ENCODE measurements at places on chromosomes 1 and 21.

GRCh38 chr1:115127539-115127938 is 38.2 kb upstream of the TSPAN2 start:
- no peak for DNase-seq

DNA sequence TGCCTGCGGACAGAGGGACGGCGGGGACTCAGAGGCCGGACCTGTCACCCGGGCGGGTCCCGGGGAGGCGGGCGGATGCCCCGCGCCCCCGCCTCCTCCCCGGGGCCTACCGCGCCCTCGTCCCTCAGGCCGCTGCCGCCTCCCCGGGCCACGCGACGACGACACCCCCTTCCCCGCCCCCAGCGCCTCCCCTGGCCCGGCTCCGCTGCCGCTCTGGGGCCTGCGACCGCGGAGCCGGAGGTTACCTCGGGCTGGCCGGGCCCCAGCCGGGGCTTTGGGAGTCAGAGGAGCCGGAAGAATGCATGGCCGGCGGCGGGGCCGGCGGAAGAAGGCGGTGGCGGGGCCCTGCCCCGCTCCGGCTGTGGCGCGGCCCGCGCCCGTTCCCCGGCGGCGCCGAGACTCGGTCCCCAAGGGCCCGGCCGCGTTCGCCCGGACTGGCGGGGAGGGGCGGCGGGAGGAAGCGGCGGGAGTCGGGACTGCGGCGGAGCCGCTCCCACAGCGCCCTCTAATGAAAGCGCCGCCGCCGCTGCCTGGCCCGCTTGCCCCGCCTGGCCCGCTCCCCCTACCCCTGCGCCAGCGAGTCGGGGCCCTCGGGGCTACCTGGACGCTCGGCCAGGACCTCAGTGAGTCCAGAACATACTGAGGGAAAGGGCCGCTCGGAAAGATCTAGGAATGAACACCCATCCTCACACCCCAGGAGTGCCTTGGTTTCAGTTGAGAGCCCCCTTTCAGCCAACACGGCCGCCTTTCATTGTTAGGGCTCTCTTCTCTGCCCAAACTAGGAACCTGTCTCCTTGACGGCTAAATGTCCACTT is at the start of gene LPGAT1:
Gene LPGAT1, minus strand, starts transcription at position 436 of the 815 bp plus-strand sequence. CDS start 1,467 bp downstream, outside the sequence.
- DNase-seq: peak; percentile 70

DNA sequence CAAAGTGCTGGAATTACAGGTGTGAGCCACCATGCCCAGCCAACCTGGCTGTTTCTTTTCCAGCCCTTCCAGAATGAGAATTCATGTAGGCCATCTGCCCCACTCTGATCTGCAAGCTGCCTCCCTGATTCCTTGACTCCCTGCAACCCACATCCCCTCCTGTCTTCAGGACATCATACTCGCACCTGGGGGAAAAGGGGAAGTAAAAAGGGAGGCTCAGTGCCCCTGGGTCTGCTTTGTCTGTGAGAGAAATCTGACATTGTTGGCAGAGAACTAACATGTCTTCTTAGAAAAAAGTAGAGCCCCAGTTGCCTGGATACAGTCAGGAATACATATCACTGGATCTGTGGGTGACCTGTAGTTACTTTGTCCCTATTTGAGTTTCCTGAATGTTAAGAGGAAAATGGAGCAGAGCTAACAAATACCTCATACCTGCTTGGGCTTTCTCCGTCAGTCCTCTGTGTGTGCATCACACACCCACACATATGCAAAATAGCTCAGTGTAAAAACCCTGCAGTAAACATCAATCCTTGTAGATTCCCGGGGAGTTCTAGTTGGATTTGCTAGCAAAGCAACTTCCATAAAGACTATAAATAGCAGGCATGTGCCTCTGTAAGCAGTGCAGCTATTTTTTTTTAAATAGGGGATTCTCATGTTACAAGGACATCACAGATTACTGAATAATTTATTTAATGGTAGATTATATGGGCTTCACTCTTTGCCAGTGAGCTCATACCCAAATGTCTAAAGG is 62.9 kb downstream of the TEX35 start:
- DNase-seq: peak; percentile 2

GRCh38 chr21:42032968-42033367 is 22.8 kb upstream of the ZBTB21 start:
- DNase-seq: no peak

DNA sequence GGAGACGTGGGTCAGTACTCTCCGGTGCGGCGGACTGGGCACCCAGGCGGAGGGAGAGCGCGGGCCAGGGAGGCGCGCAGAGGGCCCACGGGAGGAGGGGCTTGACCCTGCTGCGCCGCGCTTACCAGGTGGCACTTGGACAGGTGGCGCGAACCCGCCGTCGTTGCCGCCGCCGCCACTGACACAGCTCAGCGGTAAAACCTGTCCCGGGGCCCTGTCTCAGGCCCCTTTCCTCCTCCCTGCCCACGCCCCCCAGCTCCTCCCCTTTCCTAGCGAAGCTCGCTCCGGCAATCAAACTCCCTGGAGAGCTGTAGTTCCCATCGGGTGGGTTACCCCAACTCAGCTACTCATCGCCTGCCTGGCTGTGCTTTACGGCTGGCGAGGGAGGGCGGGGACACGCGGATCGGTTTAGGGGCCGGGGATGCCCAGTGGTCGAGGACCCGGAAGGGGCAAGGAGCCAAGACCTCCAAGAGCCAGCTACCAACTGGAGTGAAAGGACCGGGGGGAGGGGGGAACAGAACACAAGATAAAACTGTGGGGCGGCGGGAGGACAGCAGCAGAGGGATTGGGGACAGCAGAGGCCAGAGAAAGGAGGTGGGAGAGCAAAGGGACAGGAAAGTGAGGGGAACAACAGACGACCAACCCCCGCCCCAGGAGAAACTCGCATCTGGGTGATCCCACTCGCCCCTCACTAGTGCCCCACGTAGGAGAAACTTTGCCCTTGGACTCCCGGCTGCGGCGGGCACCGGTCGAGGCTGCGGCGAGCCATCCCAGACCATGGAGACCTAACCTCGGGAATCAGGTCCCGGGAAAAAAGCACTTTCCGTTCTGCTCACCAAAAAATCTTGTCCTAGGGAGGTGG is 2.9 kb downstream of the GFI1 start:
- peak; percentile 63 for DNase-seq

All from SW480 (cell line).